ENCODE measurements at places on chromosomes 3 and 15. TPM values are rescaled to one million over a fixed set of nuclear protein-coding genes. Genes with fewer than 3 reads are reported as not detected.

DNA sequence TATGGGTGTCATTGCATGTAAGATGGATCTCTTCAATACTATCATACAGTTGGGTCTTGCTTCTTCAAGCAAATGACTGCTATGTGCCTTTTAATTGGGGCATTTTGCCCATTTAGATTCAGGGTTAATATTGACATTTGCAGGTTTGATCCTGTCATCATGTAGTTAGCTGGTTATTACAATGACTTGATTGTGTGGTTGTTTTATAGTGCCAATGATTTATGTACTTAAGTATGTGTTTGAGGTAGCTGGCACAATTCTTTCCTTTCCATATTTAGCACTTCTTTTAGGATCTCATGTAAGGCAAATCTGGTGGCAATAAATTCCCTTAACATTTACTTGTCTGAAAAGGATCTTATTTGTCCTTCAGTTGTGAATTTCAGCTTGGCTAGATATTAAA, 267.5 kb downstream of the VGLL3 start:
- DNase-seq, result no peak

- no peak for DNase-seq
Observed at GRCh38 chr15:49441356-49441755, 18.3 kb downstream of the FGF7 start.

GRCh38 chr3:107660306-107660976, 137.7 kb downstream of the BBX start:
- DNase-seq, result peak; percentile 82

DNA sequence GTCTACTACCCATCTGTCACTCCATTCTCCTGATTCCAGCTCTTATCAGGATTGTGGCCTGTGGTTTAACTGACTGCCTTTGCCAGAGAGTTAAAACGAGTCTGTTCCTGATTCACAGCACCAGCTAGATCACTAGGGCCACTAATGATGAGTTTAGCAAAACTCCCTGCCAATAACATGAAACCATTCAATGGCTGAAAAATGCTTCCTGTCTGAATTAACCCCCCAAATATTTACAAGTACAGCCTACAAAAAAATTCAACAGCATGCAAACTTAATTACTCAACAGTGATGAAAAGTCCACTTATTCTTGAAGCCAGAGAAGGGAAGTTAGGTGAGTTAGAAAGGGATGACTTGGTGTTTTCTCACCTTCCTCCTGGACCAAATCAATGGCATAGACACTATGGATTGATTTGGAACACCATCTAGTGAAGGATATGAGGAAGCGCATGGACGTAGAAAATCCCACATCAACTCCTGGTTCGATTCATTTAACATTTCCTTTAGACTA, 141.4 kb downstream of the TGFBR2 start:
- DNase-seq, result no peak

GRCh38 chr3:30660656-30661055, 54.3 kb downstream of the TGFBR2 start:
- no peak for DNase-seq

- DNase-seq, result peak; percentile 60
Observed at GRCh38 chr3:47578119-47578632, 489 bp downstream of the CSPG5 start.

DNA sequence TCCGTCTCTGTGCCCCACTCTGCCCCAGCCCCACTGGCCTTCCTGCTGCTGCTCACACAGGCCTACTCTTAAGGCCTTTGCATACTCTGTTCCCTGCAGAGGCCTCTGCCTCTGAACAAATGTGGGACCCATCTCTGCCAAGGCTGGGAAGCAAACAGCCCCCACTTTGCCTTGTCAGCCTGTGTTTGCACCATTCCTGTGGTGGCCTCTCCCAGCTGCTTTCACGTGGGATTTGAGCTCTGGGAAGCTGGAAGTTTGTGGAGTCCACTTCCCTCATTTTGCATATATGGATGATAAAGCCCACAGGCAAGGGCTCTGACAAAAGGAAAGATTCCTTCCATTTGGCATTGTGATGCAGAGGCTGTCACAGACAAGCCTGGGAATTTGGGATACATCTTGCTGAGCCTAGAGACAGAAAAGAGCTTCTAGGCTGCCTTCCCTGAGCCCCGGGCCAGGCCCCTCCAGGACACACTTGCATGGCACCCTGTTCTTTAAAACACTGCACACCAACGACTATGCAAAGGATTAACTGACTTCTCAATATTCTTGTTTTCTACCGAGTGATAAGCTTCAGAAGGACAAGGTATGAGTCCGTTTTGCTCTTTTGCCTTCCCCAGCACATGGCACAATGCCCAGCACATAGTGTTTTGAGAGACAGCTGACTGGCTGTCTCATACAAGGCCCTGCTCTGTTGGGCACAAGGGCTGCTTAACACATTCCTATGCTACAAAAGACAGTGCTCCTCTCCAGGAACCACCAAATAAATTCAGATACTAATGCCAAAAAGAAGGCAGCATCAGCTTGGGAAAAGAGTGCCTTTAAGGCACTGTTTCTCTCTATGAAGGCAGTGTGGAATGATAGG, 120.7 kb upstream of the TOPAZ1 start:
- DNase-seq, result no peak

- peak; percentile 74 for DNase-seq
Observed at GRCh38 chr3:108489776-108490175, 20.6 kb downstream of the MYH15 start.

- peak; percentile 50 for DNase-seq
Observed at GRCh38 chr3:177574222-177574856, 377.1 kb upstream of the TBL1XR1 start.

DNA sequence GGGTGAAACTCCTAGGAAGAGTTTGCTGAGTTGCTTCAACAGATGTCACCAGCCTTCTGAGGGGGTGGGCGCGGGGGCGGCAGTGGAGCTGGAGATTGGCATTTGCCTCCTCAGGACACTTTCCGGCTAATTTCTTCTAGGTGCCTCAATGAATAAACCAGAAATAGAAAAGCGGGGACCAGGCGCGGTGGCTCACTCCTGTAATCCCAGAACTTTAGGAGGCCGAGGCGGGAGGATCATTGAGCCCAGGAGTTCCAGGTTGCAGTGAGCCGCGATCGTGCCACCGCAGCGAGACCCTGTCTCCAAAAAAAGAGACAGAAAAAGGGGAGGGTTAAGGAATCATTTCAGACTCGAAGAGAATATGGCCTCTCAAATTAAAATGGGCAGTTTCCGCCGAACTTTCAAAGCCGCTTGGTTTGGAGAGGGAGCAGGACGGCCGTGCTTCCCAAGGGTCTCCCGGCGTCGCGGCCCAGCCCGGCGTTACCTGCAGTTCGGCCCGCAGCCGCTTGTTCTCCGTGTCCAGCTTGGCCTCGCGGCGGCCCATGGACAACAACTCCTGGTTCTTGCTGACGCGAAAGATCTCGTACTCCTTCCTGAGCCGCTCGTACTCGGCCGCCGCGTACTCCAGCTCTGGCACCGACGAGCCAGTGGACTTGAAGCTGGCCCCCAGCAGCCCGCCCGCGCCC, 587 bp downstream of the NPHP3 start:
- peak; percentile 78 for DNase-seq

- no peak for DNase-seq
Observed at GRCh38 chr3:191327526-191327925, 1.7 kb upstream of the CCDC50 start.

DNA sequence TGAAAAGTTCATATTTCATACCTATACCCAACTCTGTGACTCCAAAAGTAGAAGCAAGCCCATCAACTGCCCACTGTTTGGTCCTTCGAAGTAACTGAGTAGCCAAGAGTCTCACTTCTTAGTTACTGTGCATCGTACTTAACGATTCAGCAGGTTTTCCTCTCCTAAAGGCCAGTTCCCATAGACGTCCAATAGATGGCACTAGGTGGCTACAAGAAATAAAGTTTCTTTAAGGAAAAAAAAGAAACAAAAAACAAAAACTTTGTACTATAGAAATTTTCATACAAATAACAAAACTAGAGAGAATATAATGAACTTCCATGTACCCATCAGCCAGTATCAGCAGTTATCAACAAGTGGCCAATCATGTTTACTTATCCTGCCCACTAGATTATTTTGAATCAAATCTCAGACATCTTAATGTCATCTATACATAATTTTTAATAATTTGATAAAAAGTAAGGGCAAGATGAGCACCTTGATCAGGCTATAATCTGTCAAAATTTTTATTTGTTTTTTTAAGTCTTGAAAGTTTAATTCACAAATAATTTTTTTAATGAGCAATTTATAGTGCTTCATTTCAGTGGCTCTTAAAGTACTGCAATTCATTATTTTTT, 63.8 kb upstream of the ACP3 start:
- DNase-seq, result peak; percentile 81

DNA sequence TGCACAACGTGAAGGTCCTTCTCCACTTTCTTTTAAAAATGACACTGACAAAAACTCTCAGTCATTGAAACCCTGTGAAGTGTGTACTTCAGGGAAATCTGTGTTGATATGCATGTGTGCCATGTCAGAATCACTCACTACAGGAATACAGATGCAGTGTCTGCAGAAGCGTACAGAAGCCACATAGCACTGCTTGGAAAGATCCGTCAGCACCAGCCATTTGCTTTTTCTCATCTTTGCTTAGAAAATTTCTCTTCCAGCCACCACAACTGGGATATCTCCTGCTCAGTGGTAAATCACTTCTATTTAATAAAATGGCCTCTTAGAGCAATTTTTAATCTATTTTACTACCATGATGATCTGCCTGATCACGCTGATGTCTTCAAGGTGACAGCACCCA, 91.3 kb upstream of the ARHGEF26 start:
- peak; percentile 94 for DNase-seq

DNA sequence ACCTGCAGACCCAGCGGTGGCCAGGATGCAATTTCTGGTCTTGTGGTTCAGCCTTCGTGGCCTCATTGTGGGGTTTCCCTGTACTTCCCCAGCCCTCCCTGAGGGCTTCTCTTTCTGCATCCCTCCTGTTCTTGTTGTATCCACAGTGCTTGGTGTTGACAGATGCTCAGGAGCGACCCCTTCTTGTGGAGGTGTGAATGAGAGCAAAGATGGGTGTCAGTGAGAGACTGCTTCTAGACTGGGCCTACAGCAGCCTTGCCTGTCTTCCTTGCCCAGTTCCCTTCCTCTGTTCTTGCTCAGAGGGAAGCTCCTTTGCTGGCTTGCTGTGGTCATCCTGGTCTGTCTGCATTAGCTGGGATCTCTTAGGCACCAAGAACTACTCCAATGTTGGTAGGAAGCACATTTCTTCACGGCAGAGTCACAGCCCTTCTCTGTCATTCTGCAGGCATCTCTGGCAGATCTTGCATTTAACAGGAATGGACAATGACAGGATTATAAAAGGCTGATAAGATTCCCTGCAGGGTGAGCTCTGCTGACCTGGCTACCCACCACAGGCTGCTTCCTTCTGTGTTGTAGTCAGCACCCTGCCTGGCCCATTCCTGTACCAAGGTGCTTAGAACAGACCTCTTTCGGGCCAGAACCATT, 317.8 kb upstream of the C2CD4B start:
- DNase-seq, result no peak

- DNase-seq, result no peak
Observed at GRCh38 chr3:110099711-110100110, 762.4 kb upstream of the DPPA4 start.

GRCh38 chr3:24680214-24680967, 185.7 kb upstream of the THRB start:
- DNase-seq, result peak; percentile 73

- DNase-seq, result no peak
Observed at GRCh38 chr3:87397211-87397610, 120.8 kb upstream of the POU1F1 start.

DNA sequence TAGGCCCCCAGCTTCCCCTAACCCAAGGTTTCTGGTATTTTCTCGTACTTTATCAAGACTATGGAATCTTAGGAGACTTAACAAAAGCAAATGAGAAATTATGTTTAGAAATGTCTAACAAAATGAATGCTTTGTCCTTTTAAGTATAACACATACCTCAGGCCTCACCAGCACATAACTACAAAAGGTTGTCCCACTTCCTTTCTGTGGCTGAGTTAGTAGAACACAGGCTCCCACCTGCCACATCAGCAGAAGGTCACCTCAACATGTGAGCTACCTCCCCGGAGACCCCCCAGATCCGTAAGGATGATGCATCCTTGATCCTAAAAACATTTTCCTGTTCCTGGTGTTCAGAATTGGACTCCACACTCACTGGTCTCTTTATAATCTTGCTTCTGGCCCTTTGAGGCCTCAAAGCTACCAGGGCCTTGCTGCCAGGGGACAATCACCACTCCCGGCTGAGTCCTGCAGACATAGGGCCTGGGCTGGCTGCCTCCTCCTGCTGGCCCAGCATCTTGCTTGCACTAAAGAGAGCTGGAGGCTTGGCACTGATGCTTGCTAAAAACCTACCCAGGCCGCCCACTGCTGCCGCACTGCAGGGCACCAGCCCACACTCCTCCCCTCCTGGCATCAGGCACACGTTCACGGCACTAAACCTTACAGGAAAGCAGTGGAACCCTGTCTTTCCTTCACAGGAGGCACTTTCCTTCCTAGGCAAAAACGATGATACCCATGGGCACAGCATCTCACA, 2.9 kb downstream of the CCRL2 start:
- no peak for DNase-seq

GRCh38 chr3:46286947-46287565, 44.8 kb downstream of the CCR3 start:
- DNase-seq, result no peak

GRCh38 chr15:25092661-25093060, 137.9 kb downstream of the SNRPN start:
- DNase-seq, result no peak

GRCh38 chr3:112115161-112115739, 17.8 kb downstream of the GCSAM start:
- no peak for DNase-seq

GRCh38 chr3:33430571-33430970, 9.6 kb downstream of the UBP1 start:
- no peak for DNase-seq

DNA sequence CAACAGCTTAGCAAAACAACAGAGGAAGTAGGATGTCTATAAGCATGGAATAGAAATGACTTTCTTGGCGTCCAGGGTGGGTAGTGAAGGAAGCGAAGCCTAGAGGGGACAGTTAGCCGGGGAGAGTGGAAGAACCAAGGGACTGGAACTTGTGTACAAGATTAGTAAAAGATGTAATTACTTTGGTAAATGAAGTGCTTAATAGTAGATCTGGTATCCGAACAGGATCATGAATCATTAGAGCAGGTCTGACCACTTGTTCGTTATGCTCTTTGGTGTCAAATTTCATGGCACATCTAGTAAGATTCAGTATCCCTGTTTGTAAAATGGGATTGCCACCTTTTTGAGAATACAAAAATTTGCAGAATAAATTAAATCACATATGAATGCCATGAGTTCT, 112.5 kb upstream of the MLF1 start:
- DNase-seq, result no peak

FEZF2 gene
- not detected for polyA plus RNA-seq

ACKR2 gene
- polyA plus RNA-seq, result 1.1 TPM

CLSTN2 gene
- 0.07 TPM for polyA plus RNA-seq

CX3CR1 gene
- 0.20 TPM for polyA plus RNA-seq

APPL1 gene
- 13.3 TPM for polyA plus RNA-seq

LNP1 gene
- 1.1 TPM for polyA plus RNA-seq

ARHGEF26 gene
- 22.1 TPM for polyA plus RNA-seq

TTC23 gene
- 6.2 TPM for polyA plus RNA-seq

OR5K2 gene
- polyA plus RNA-seq, result not detected

POPDC2 gene
- polyA plus RNA-seq, result 1.6 TPM

ATP13A4 gene
- 57.3 TPM for polyA plus RNA-seq

PRR20G gene
- not detected for polyA plus RNA-seq

COL6A5 gene
- 1.5 TPM for polyA plus RNA-seq

RTP1 gene
- not detected for polyA plus RNA-seq

OSTN gene
- not detected for polyA plus RNA-seq

IQCH gene
- 1.1 TPM for polyA plus RNA-seq

CTXN2 gene
- not detected for polyA plus RNA-seq

FAM240A gene
- not detected for polyA plus RNA-seq

Measured in lung (tissue), 17 donors.